Activated CD8-positive, alpha-beta memory T cell treated with anti-CD3 and anti-CD28 coated beads for 1 hour (primary cell): ENCODE measurements at places on chromosomes 6 and 20.

GRCh38 chr20:51125780-51126179 is 102.9 kb upstream of the KCNG1 start:
- DNase-seq: no peak

- no peak for DNase-seq
These were observed 114.7 kb downstream of the PLCB1 start for GRCh38 chr20:8246716-8247115.

- no peak for DNase-seq
These were observed 46.0 kb upstream of the BHLHE23 start for GRCh38 chr20:63052571-63053431.

DNA sequence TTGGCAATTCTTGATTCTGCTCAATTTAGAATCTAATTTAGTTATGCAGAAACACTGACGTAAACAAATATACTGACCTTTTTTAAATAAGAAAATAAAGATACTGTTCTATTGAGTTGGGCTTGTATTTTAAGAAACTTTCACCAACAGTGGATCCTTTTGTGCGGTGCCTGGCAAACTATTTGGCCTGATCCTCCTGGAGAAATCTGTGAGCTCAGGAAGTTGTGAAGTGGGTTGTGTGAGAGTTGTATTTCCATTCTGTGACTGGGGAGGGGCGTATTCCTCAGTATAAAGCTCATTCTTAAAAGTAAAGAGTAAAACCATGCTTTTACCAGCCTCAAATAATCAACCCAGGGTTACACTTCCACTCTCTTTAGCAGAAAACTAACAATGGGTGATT is 85.6 kb downstream of the SEL1L2 start:
- DNase-seq: no peak

- no peak for DNase-seq
These were observed 49.7 kb upstream of the BHLHE23 start for GRCh38 chr20:63056236-63057170.

- DNase-seq: no peak
These were observed 12.4 kb downstream of the SERINC1 start for GRCh38 chr6:122459240-122459639.

GRCh38 chr20:31474097-31474436 is 860 bp downstream of the DEFB124 start:
- no peak for DNase-seq

DNA sequence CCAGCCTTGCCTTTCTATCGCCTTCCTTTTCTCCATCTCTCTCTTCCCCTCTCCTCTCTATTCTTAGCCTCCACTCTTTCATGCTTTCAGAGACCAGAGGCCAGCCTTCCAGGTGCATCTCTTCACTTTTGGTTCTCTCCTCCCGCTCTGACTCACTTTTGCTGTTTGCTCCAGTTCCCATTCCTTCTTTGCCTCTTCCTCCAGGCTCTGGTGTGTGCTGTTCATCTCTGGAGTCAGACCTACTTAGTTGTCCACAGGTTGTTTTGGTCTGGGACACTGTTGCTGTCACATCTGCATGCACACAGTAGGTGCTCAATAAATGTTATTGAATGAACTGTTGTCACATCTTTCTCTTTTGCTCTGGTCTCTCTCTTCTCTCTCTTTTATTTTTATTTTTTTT is 1.6 kb upstream of the CDH22 start:
- DNase-seq: no peak

DNA sequence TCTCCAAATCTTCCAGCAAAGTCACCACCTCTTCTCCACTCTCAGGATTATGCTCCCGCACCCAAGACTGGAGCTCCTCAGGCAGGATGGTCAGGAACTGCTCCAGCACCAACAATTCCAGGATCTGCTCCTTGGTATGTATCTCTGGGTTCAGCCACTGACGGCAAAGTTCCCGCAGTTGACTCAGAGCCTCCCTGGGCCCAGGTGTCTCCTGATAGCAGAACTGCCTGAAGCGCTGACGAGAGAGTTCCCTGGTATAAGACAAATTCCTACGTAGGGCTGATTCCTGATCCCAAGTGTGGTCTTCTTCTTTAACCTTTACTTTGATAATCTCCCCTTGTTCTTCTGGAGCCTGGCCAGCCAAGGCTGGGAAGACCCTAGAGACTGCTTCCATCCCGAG is 60.6 kb downstream of the GPX5 start:
- DNase-seq: no peak

DNA sequence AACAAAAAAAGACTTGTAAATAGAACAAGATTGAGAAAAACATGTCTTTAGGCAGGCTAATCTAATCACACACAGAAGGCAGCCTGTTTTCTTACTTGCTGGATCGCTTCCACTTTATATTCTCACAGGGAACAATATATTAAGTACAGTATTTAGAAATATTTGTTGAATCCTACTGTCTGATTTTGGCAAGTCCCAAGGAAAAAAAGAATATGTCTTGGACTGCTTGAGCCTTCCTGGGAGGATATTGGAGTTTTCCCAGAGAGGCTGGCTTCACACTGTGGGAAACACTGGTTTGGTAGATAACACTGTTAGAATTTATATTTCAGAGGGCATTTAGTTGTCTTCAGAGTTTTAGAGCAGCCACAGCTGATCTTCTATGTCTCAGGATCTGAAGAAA is 229.7 kb downstream of the PRL start:
- DNase-seq: no peak

DNA sequence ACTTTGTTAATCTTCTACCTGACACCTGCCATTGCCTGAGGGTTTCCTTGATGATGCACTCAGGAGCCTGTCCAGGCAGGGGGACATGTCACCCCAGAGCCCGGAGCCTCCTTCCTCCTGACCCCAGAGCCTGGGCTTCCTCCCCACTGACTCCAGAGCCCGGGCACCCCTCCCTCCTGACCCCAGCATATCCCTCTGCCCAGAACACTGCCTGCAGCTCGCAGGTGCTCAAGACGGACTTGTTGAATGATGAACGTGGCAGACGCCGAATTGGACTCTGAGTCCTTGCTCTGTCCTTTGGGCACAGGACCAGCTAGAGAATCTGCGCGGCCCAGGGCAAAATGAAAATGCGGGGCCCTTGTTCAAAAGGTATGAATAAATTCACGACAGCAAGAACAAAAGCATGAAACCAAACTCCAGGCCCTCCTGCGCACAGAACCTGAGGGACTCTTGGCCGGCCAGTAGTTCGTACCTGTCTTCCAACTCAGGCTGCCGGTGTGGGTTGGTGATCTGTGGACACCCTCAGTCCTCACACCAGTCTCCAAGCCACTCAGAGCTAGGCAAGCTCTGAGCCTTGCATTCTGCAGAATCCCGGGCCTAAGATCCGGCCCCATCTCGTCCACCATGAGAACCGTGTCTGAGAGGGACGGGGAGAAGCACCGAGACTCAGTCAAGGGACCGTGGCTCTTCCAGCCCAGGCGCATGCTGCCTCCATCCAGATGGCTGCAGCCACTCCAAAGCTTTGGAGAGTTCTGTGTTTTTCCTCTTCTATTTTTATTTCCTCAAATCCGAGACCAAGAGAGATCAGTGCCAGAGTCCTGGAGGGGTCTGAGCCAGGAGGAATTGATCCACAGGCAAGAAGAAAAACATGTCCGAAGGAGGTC is 104.7 kb downstream of the BMP7 start:
- DNase-seq: no peak

DNA sequence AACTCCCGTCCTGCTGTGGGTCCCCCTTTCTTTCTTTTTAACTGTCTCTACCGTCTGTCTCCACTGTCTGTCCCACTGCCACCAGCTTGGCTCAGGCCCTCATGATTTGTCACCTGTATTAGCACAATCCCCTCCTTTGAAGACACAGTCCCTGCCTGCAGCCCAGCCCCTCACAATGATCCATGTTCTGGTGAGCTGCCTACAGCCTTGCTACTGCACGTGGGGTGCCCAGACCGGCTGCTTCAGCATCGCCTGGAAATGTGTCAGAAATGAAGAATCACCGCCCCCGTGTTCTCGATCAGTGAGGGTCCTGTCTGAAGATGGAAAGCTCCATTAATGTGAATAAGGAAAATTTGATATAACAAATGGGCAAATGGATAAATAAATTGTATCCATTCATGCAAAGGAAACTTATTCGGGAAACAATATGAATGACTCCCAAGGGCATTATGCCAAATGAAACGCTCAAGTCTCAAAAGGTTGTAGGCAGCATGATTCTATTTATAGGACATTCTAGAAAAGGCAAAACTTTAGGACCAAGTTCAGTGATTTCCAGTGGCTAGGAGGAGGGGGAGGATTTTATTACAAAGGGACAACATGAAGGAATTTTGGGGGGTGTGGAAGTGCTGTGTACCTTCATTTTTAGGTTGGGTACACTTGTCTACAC is 59.4 kb upstream of the CD83 start:
- DNase-seq: no peak
